Substantia nigra (tissue), 51 donors: ENCODE measurements at places on chromosomes 7 and 10.

- no peak for DNase-seq
These were observed 568.8 kb upstream of the PCDH15 start for GRCh38 chr10:55369670-55370420.

- no peak for DNase-seq
These were observed 106.2 kb upstream of the SEMA3D start for GRCh38 chr7:85292908-85293576.

- DNase-seq: no peak
These were observed 14.2 kb downstream of the VTI1A start for GRCh38 chr10:112461029-112461887.

DNA sequence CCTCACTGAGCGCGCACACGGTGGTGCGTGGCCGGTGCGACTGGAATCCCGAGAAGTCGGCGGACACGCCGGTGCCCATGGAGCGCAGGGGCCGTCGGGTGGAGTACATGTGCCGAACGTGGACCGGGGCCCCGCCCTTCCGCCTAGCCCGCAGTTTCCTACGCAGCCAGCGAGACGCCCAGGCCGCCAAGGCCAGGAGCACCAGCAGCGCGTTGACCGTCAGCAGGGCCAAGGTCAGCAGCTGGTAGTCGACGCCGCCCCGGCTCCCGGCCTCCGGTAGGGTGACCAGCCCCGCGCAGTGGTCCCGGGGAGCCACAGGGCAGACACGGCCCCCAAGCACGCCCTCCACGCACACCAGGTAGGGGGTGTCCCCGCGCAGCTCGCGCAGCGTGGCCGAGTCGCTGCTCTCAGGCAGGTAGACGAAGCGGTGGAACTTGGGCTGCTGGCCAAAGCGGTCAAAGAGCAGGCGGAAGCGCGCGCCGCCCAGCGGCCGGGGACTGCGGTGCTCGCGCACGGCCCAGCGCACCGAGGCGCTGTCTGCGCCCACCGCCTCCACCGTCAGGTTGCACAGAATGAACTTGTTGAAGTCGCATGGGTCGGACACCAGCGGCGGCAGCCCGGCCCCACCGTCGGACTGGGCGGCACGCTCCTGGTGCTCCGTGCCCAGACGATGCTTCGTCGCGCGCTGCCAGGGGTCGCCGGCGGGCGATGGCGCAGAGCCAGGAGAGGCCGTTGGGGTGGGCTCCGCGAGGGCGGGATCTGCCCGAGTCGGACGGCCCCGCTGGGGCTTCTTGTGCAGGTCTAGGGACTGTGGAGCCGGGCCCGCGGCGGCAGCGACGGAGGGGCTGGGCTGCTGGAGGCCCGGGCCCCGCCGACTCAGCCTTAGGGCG is 2.2 kb downstream of the TRIL start:
- no peak for DNase-seq

GRCh38 chr10:121694966-121695643 is 96.9 kb upstream of the FGFR2 start:
- no peak for DNase-seq

DNA sequence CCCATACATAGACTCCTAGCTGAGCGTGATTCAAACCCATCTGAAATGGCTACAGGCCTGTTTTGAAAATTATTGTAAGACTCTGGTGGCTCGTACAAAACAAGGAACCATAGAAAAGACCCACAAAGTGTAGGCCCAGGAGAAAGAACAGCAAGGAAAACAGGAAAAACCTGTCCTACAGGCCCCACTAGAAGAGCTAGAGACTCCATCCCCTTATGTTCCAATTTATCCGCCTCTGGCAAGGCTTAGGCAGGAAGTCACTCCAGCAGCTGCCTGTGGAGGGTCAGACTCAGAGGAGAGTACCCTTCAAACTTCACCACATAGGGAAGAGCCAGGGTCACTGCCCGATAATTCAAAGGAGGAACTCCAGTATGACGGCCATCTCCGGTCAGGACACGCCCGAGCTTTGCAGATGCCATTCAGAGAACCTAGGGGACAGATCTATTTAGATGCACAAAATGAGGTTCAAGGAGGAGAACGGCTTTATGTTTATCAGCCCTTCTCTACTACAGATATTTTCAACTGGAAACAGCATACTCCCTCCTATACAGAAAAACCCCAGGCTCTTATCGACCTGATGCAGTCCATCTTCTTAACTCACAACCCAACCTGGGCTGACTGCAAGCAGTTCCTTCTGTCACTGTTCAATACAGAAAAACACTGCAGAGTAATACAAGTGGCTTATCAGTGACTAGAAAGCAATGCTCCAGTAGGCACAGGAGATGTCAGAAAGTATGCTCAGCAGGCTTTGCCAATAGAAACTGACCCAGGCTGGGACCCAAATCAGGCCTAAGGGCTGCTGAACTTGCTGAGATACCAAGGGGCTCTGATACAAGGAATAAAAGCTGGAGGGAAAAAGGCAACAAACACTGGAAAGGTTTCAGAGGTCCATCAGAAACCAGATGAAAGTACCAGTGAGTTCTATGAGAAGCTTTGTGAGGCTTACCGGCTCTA is 8.6 kb upstream of the ZNF33B start:
- DNase-seq: no peak

- no peak for DNase-seq
These were observed 45.3 kb upstream of the CDK1 start for GRCh38 chr10:60732807-60733516.

DNA sequence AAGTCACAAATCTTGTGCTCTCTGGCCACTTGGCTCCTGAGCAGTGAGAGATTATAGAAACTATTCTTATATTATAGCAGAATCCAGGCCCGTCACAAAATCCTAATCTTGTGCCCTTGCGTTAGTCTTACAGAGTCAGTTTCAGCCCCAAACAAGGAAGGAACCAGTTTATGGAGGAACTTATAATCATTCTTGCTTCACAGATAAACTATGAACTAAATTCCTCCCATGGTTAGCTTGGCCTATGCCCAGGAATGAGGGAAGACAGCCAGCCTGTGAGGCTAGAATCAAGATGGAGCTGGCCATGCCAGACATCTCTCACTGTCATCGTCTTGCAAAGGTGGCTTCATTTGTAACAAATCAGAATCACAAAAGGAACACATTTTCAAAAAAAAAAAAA is 199.7 kb upstream of the PITRM1 start:
- no peak for DNase-seq

GRCh38 chr10:70990681-70991080 is 102.3 kb upstream of the PCBD1 start:
- no peak for DNase-seq

- no peak for DNase-seq
These were observed 32.6 kb downstream of the BEND7 start for GRCh38 chr10:13496164-13496563.

DNA sequence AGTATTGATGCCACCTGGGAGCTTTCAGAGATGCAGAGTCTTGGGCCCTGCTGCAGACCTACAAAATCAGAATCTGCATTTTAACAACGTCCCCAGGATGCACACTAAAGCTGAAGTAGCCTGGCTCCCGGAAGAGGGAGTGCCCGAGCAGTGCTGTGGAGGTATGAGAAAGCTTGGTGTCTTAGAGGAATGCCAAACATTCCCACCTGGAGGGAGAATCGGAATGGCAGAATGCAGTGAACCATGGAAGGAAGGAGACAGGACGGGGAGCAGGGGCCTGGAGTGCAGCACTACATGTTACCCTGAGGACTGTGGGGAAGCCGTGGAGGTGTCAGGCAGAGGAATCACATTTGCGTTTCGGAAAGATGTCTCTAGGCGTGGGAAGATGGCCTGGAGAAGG is 90.9 kb downstream of the AOAH start:
- no peak for DNase-seq

- no peak for DNase-seq
These were observed 3.3 kb upstream of the GAD2 start for GRCh38 chr10:26213157-26213800.

DNA sequence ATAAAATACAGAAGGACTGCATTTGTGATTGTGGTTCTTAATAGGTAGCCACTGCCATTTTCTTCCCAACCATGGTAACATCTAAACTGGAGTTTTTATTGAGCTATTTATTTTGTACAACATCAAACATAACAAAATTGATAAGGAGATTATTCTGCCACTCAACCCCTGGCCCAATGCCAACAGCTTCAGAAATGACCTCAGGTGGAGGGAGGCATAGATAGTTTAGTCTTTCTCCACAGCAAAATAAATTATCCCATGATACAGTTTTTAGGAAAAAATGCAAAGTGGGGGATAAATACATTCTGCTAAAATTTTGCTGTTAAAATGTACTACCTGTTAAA is 57.6 kb downstream of the LRRTM3 start:
- DNase-seq: no peak

DNA sequence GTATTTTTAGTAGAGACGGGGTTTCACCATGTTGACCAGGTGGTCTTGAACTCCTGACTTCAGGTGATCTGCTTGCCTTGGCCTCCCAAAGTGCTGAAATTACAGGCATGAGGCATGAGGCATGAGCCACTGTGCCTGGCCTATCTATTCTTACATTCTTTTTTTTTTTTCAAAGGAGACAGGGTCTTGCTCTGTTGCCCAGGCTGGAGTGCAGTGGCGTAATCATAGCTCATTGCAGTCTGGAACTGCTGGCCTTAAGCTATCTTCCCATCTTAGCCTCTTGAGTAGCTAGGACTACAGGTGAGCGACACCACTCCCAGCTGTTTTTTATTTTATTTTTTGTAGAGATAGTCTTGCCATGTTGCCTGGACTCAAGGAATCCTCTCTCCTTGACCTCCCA is 20.5 kb downstream of the RSBN1L start:
- no peak for DNase-seq

DNA sequence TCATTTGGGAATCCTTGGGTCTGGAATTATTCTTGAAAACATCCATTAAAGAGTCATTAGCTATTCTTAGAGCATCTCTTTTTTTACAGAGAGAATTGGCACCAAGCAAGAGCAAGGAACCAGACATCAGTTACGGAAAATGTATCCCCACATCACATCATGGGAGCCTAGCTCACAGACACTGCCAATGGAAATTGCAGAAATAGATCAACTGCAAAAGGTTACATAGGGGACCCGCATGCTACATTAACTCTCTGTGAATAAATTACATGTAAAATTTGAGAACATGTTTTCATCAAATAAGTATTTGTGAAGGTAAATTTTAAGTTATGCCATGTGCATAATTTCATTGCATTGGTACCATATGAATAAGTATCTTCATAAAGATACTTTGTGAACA is 224.8 kb downstream of the ZNF248 start:
- DNase-seq: no peak

DNA sequence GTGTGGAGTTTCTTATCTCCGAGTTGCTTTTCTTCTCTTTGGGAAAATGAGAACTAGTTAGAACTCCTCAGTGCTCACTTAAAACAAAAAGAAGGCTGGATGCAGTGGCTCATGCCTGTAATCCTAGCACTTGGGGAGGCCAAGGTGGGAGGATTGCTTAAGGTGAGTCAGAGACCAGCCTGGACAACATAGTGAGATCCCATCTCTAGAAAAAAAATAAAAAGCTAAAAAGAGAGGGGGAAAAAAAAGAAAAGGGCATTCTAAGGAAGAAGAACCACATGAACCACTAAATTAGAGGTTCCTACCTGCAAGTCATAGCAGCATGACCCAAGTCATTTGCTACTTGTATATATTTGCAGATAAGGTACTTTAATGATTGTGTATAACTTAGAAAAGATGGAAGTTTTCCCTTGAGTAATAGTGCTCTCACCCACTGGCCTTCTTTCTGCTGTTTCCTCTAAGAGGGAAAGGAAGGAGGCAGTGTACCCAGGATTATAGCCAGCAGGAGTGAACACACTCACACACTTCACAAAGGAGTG is 87.8 kb downstream of the CCDC71L start:
- no peak for DNase-seq

DNA sequence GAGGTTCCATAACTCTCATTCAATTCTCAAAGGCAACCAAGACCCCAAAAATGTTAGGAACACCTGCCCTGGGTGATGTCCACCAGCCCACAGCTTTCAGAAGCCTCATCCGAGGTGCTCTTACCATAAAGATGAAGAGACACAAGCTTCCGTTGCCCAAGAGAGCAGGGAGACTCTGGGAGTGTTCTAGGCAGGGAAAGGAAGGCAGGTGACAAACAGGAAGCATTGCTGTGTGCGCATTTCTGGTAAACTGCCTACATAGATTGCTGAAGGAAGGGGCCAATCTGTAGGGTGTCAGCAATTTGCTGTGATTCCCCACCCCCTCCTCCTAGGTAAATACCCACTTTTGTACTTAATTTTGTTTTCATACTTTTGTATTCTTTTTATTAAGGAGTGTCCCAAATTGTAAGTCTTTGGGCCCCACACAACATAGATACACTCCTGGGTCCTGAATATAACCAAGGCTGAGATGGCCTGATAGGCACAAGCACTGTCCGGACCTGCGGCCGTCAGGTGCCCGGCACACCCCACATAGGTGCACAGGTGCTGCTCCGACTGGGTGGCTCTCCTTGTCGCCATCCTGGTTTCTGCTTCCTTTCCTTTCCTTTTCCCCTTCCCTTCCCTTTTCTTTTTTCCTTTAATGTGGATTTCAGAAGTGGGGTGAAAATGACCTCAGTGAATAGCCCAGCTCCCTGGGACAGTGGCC is 51.4 kb upstream of the SMNDC1 start:
- no peak for DNase-seq

DNA sequence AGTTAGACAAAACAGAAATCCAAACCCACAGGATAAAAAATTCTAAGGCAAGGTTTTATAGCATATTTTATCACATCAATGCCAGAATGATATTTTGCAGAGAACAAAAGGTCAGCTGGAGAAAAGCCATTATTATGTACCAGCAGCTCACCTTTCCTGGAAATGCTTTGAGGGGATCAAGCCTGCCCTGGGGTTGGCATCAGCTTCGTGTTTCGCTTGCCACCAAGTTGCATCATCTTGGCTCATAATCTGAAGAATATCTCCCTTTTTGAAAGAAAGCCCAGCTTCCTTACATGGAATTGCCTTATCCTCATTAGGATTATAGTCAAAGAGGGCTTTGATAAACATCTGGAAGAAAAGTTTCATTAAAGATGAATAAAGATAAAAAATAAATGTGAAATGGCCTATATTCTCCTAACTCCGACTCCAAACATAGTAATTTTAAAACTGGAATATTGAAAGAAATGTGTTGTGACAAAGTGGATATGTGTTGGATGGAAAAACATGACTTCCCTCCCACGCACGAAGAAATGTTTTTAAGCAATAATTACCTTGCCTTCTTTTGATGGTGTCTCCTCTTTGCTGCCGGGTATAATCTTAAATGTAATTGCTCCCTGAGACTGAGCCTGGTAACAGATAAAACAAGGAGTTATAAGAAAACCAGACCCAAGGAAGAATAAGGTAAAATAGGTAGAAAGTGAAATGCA is 121.3 kb upstream of the ODAD2 start:
- DNase-seq: no peak

DNA sequence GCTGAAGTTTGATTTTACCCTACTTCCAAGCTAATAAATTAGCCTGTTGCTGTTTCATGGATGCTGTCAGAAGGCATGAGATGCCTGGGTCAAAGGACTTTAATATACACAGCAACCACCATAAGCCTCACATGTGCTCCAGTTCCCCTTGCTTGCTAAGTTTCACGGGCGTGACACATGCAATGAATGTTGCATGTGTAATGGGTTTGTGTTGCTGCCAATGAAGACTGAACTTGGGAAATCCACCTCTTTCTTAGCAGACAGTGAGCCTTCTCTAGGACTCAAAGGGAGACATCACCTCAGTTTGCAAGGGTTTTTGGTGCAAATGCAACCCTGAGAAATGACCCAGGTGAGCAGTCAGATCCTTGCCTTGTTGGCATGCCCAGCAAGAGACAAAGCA is 505.5 kb upstream of the PODXL start:
- no peak for DNase-seq
